ENCODE measurements at places on chromosomes 4 and X.

GRCh38 chr4:52507774-52508173 lies 151.3 kb downstream of the USP46 start:
- no peak for DNase-seq

GRCh38 chr4:26163425-26164362 lies 157.1 kb upstream of the RBPJ start:
- DNase-seq: no peak

GRCh38 chr4:98430708-98431403 lies 169.7 kb downstream of the RAP1GDS1 start:
- DNase-seq: no peak

GRCh38 chr4:112515198-112516065 lies 548 bp downstream of the NEUROG2 start:
- no peak for DNase-seq

- peak; percentile 53 for DNase-seq
Observed at GRCh38 chr4:1105662-1106061, 7.7 kb downstream of the RNF212 start.

GRCh38 chr4:176910646-176911045 lies 117.9 kb upstream of the VEGFC start:
- no peak for DNase-seq

All from mesenteric fat pad (tissue), 1 donor.